HEK293T (cell line): ENCODE measurements at places on chromosomes 3 and 15.

DNA sequence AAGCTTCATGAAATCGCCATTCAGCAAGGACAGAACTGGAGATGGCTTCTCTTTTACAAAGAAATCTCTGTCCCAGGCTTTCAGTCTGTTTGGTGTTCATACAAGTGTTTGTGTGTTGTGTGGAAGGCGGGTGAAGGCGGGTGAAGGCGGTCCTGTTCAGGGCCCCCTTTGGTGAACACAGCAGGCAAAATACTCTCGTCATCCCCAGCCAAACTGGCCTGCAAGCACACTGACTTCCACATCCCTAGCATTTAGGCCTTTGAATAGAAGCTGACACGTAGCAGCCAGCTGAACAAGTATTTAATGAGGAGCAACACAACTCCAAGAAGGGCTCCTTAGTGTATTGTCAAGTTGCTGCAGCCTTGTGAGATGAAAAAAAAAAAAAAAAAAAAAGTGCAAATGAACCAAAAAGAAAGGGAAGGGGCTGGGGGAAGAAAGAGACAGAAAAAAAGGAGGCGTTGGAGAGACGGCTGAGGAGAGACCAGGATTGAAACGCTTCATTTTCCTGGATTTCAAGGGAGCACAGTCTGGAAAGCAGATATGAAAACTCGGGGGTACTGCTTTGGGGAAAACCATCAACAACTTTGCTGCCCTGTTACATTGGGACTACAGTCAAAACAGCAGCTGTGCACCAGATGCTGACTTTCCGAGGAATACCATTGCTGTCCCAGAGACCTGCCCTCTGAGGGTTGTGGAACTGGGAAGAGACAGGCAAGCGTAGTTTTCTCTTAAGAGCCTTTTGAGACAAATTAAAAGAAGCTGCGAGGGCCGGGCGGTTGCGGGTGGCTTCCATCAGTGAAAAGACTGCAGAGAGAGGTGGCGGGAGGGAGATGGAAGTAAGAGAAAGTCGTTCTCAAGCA lies 74.6 kb downstream of the TGFBR2 start:
- DNase-seq = no peak

- DNase-seq = no peak
Observed at GRCh38 chr15:29050870-29051269, 165.1 kb downstream of the APBA2 start.

GRCh38 chr3:186577521-186577920 lies 7.0 kb downstream of the DNAJB11 start:
- DNase-seq = no peak

- peak; percentile 66 for DNase-seq
Observed at GRCh38 chr3:141412087-141412935, 44.0 kb downstream of the ZBTB38 start.

- DNase-seq = no peak
Observed at GRCh38 chr3:131047582-131047981, 20.9 kb downstream of the NEK11 start.

DNA sequence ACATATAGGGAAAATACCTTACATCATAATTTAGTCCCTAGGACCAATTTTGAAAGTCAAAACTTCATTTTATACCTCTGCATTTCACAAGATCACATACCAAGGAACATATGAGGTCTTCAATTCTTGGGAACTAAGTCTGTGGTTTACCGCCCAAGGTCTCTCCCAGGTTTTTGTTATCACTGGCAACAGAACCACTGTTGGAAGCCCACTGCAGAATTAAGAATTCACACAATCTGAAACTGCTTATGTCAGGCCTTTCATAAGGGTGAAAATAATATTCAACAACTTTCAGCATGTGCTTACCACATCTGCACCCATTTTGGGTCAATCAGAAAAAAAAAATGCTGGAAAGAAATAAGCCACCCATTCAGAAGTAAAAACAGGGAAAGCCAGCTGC lies 107.2 kb upstream of the MME start:
- no peak for DNase-seq

DNA sequence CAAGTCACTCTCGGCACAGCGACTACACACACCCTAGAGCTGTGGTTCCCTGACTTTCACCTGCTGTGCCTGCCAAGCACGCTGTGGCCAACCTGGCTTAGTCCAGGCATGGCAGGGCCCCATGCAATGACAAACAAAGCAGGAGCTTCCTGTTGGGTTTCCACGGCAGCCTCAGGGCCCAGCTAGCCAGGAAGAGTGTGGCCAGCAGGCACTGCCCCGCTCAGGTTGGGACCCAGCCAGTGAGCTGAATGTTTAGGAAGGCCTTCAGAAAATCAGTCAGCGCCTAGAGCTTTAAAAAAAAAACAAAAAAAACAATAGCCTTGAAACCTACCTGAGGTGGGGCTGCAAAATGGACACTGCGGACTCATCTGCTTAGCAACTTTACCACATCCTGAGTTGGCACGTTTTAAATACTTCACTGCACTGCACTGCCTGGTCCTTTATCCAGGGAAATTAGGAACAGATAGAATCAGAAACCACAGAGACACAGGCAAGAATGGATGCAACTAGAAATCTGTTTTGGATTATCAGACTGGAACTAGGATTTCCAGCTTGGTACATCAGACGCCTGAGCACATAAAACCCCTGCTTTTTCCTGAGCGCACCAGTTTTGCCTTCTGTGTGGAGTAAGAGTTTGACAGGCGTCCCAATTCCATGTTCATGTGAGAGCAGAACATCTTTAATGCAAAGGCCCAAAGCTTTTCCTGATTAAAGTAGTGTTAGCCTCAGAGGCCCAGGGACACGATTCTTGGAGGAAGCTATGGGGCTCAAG lies 36.2 kb upstream of the LDHAL6B start:
- DNase-seq = no peak

- DNase-seq = no peak
Observed at GRCh38 chr3:14758959-14759358, 59.8 kb upstream of the FGD5 start.

- no peak for DNase-seq
Observed at GRCh38 chr3:152389316-152389934, 120.7 kb downstream of the MBNL1 start.

DNA sequence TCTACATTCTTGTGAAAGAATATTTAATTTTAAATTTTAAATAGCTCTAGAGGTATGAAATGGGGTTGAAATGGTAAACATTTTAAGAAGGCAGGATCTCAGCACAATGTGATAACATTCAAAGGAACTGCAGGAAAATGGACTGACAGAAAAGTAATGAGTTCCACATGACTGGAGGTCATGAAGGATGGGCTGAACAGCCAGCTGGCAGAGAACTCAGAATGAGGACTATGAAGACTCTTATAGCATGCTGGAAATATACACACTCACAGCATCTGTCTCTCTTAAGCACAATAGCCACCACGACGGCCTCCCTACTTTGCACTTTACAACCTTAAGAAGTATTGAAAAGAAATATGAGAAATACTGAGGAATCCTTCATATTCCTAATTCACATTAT lies 94.7 kb downstream of the TNIK start:
- no peak for DNase-seq

DNA sequence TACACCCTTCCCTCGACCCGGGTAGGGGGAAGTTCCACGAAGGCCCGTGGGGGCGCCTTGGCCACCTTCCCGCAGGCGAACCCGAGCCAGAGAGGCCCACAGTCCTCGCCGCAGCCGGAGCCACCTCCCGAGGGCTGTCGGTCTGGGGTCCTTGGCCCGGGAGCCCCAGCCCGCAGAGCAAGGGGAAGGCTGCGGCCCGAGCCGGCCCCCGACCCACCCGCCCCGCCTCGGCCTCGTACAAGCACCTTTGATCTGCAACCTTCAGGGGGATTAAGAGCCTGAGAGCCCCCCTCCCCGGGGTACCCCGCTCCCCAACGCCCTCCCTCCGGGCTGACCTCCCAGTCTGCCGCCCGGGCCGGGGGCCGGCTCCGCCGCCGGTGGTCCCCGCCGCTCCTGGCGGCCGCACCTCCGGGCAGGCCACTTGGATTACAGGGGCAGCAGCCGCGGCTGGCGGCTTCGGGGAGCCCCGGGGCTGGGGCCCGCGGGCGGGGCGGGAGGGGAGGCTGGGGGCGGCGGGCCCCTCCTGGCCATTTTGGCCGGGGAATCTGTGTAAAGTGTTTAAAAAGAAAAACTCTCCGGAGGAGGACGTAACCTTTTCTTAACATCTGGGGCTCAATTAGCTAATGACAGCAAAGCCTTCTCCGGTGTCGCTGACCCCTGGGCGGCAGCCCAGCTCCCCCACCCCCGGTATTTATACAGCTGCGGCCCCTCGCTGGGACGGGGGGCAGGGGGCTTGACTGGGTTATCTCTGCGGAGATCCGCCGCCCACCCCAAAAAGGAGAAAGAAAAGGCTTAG lies 40.2 kb downstream of the EPHB3 start:
- DNase-seq = no peak

DNA sequence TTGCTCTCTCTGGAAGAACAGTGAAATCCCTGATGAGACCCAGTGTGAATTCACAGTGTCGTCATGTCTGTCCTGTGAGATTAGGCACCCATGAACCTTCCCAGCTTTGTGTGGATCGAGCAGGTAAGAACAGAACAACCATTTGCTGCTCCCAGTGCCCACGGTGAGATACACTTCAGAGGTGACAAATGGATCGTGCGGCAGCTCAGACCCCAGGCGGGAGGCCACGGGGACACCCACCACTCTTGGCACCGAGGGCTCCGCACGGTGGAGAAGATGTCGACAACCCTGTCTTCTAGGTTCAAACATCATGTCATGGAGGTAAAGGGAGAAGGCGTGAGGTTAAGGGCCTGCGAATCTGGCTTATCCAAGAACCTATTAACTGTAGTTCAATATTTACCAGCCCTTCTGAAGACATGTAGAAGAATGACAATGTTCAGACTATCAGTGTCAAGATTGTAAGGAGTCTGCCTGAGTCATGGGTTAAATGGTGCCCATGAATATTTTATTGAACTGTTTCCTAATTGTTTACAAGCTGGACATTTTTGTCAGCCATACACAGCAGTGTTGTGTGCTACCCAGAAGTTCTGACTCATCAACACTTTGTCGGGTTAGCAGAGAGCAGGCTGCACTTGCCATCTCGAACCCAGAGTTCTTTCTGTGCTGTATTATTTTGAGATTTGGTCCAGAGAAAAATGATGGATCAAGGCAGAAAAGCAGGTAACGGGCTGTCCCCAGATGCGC lies 15.5 kb upstream of the PCSK6 start:
- peak; percentile 7 for DNase-seq

- no peak for DNase-seq
Observed at GRCh38 chr3:51282931-51283330, 102.2 kb upstream of the MANF start.

GRCh38 chr3:194937882-194938321 lies 252.2 kb downstream of the FAM43A start:
- no peak for DNase-seq

DNA sequence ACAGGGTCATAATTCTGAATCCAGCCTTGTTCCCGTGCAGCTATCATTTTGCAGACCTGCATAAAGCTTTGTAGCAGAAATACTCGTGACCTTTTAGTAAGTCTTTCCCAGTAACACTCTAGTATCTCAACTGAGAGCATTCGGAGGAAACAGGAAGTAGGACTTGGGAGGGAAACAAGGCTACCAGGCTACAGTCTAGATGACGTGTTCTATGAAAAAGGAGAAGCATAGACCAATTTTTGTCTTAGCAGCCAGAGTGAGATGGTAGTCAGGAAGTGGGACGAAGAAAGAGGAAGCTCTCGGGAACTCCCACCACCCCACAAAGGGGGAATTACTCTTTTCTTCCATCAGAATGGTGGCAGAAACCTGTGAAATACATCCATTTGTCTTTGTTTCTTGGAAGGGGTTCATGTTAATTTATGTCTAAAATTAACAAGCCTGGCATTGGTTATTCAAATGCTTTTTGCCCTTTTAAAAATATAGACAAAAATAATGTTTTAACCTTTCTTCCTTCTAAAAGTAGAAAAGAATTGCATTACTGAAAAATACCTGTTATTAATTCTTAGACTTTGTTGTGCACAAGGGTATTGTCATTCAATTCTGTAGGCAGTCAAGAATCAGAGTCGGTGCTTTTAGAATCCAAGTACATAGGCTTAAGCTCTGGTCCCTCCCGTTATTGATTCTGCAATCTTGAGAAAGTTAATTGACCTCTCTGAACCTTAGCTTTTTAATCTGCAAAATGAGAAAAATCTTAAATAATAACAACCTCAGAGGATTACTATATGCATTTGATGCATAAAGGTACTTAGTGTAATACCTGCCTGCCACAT lies 1.6 kb upstream of the SUCNR1 start:
- no peak for DNase-seq

GRCh38 chr3:138186221-138186620 lies 880 bp upstream of the ARMC8 start:
- DNase-seq = no peak

DNA sequence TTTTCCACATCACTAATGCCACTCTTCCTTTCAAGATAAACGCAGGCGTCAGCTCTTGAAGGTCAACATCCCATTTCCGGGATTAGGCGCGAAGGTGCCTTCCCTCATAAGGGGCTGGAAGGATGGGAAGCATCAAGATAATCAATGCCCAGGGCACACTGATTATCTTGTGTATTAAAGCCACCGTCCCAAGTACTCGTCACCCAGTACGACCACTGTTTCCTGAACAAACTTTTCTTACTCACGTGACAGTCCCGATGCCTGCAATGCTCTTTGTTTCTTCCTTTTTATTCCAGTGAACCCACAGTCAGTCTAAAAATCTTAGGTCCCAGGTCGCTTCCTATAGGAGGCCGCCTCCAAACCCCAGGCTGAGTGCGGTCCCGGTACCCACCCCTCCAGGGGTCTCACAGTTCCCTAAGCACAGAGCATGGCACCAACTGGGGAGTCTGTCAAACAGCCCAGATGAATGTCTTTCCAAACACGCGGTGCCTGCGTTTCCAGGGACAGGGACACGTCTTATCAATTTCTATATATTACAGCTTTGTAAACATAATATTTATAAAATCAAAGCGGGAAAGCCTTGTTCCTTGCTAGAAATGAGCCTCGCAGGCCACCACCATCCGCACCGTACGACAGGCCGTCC lies 589 bp downstream of the ANAPC13 start:
- no peak for DNase-seq

GRCh38 chr3:147422601-147423536 lies 13.7 kb downstream of the ZIC1 start:
- DNase-seq = no peak

DNA sequence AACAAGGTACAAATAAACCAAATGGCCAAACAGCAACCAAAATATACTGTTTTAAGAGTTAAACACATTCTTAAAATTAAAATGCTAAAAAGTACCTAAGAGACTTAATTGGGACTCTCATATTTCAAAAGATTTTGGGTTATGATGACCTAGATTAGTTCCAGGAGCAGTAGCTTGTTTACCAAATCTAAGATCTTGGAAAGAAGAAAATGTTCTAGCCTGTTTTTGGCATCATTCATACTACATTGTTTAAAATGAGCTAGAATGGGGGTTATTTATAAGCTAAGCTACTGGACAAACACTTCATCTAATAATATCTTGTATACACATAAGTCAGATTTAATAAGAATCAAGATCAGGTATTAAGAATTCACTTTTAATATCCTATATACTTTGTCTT lies 22.8 kb downstream of the ATOSA start:
- no peak for DNase-seq

DNA sequence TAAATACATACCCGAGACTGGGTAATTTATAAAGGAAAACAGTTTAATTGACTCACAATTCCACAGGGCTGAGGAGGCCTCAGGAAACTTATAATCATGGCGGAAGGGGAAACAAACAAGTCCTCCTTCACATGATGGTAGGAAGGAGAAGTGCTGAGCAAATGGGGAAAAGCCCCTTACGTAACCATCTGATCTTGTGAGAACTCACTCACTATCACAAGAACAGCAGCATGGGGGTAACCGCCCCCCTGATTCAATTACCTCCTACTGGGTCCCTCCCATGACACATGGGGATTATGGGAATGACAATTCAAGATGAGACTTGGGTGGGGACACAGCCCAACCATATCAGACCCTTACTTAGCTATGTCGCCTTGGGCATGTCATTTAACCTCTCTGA lies 27.7 kb downstream of the SCG3 start:
- no peak for DNase-seq
